ENCODE measurements at places on chromosomes 16 and 17. TPM values are rescaled to one million over a fixed set of nuclear protein-coding genes. Genes with fewer than 3 reads are reported as not detected.
A peak's percentile ranks its signal among the peaks of the same experiment; 100 is the strongest.

MYH2 gene
- not detected for total RNA-seq

ANKS3 gene
- total RNA-seq: 20.6 TPM

ABCC12 gene
- not detected for total RNA-seq

FZD2 gene
- 0.23 TPM for total RNA-seq

CCL8 gene
- total RNA-seq: not detected

RNF157 gene
- 91.9 TPM for total RNA-seq

HYDIN gene
- total RNA-seq: 0.30 TPM

HOXB4 gene
- 3.3 TPM for total RNA-seq

KRT24 gene
- total RNA-seq: not detected

OTOP2 gene
- not detected for total RNA-seq

ATP2C2 gene
- not detected for total RNA-seq

- no peak for DNase-seq
These were observed 40.6 kb downstream of the KNOP1 start for GRCh38 chr16:19677402-19677801.

DNA sequence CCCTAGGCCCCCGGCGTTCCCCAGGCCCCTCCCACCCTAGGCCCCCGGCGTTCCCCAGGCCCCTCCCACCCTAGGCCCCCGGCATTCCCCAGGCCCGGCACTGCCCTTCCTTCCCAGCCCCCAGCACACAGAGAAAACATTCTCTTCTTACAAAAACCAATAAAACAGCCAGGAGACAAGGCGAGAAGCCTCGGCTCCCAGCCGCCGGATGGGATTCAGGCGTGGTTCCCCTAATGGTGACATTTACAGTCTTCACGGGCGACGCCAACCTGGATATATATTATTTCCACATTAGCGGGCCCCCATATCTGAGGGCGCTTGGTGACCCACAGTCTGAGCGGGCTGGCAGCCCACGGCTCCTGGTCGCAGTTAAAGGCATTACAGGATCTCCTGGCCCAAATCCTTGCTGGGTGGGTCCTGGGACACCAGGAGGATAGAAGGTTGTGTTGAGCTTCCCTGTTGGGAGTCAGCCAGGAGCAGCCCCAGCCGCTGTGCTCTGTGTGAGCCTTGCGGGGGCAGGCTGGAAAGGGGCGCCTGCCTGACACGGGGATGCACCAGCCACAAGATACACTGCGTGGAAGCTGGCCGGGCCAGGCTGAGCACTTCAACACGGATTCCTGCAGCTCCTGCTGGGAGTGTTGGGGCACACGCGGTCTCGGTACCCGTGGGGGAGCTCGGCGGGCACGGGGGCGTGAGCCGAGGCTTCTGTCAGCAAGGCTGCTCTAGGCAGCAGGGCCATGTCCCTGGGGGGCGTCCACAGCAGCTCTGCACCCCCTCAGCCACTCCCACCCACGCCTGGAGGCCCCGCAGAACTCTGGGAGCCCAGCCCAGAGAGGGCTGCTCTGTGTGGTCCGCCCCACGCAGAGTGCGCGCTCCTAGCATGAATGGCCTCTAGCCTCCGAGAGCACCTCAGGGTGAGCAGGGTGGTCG is 83.7 kb downstream of the LMF1 start:
- DNase-seq: no peak

DNA sequence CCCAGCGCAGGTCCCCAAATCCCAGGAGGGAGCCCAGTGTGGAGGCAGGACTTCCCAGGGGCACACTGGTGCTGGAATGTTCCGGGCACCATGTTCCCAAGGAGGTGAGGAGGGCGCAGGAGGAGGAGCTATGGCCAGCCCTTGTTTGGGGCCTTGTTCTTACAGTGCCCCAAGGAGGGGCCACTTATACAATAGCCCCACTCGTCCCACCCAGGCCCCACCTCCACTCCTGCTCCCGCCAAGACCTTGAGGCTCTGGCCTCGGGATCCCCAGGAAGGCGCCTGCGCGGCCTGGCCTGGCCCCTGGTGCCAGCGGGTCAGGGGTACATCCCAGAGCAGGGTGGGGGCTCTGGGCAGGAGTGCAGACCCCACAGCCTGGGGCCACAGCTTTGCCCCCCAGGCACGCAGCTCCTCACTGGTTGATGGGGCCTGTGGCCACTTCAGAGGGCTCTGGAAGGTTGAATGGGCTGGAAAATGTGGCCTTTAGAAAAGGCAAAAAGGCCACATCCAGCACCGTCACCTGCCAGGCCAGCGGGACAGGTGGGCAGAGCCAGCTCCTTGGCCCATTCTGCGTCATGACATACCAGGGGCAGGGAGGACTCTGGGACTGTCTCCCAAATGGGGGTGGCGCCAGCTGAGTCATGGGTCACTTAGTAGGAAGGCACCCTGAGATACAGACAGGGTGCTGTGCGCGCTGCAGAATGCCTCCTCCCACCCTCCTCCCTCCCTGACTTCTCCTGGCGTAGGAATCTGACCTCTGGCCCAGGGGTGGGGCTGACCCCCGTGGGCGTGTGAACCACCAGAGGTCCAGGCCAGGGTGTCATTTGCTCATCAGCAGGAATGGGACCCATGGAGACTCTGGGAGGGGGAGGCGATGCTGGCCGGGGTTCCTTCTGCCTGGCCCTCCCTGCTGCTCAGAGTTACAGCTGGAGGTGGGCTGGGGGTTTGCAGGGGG is 32.3 kb upstream of the PVALEF start:
- no peak for DNase-seq

- DNase-seq: peak; percentile 82
These were observed 120.2 kb upstream of the XYLT1 start for GRCh38 chr16:17590711-17591654.

DNA sequence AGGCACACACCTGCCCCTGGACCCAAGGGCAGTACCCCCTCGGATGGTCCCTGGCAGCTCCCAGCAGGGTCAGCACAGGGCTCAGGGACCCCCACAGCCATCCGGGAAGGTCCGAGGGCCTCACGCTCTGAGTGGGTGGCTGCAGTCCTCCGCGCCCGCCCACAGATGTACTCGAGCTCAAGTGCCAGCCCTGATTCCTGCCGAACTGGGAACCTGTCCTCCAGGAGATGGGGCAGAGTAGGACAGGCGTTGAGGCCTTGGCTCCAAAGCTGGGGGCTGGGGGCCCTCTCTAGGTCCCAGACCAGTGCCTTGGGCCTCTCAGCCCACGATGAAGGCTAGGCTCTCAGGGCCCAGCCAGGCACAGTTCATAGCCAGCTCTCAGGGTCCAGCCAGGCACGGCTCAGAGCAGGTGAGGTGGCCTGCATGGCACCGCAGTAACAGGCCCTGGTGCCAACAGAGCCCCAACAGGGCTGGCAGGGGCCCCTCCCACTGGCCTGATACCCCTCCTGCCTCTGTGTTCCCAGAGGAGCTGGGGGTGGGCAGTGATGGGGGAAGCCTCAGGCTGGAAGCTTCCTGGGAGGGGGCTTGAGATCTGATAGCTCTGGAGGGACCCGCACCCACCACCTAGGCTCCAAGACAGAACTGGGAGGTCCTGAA is 35.5 kb upstream of the PVALEF start:
- DNase-seq: no peak

- peak; percentile 12 for DNase-seq
These were observed 1.3 kb downstream of the MAPK8IP3 start for GRCh38 chr16:1707193-1707790.

- no peak for DNase-seq
These were observed 238.9 kb downstream of the TOX3 start for GRCh38 chr16:52308051-52308450.

DNA sequence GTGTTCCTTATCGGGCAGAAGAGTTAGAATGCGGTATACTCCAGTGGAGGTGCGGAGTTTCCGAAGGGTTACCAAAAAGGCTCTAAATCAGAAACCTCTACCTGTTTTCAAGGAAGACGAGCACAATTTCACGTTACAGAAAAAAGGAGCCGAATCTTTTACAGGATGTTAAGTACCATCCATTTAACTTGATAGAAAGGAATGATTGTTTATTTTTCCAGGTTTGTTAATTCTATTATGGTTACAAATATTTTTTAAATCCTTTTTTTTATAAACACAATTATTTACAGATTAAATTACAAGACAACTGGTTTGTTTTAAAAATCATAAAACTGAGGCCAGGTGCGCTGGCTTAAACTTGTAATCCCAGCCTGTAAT is 18.2 kb downstream of the ZNF213 start:
- DNase-seq: no peak

DNA sequence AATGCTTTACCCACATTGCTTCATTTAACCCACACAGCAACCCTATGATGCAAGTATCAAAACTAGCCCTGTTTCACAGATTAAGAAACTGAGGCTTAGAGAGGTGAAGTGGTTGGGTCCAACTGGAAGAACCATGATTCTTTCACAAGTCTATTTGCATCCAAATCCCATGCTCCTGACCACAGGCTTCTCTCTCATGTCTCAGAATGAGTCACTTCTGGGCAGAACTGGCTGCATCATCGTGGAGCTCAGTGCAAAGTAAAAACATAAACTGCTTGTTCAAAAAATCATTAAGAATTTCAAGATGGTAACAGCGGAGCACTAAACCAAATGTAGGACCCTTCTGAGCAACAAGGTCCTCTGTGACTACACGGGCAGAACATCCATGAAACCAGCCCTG is 20.2 kb upstream of the CES1 start:
- DNase-seq: no peak

- DNase-seq: no peak
These were observed 11.2 kb downstream of the PAM16 start for GRCh38 chr16:4339909-4340308.

- DNase-seq: no peak
These were observed 4.3 kb upstream of the SGF29 start for GRCh38 chr16:28549301-28549899.

- no peak for DNase-seq
These were observed 83.0 kb downstream of the ABCC1 start for GRCh38 chr16:16032271-16032979.

- no peak for DNase-seq
These were observed 6.1 kb upstream of the SLC46A1 start for GRCh38 chr17:28412099-28412498.

DNA sequence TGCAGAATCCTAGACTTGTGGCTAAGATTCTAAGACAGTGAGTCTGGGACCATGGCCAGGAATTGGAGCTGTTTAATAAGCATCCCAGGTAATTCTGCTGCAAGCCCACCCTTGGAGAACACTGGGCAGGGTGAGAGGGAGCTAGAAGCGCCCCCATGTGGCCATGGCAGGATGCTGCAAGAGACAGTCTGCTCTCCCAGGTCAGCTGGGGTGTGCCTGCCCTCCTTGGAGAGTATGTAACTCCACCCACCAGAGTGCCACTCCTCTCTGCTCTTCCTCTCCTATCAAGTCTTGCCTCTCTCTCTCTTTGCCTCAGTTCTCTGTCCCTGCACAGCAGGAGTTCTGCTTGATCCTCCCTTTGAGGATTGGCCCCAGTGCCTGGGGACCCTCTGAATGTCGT is 14.9 kb downstream of the RCVRN start:
- DNase-seq: peak; percentile 16

DNA sequence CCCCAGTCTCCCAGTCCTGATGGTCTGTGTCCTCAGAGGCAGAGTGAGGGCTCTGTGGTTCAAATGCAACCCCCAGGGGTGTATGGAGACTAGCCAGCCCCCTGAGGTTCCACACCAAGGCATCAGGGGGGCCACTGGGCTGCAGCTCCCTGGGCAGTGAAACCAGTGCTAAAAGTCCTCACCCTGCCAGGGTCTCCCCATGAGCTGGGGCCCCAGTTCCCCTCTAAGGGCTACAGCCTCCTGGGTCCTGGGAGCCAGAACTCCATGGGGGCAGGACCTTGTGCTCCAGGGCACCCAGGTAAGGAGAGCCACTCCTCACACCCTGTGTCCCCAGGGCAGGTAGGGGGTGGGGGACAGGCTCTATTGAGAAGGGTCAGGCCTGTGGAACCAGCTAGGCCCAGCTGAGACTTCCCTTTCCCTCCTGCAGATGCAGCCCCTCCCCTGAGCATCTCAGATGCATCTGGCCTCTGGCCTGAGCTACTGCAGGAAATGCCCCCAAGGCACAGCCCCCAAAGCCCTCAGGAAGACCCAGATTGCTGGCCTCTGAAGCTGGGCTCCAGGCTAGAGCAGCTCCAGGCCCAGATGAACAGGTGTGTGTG is 6.4 kb upstream of the DCAF7 start:
- no peak for DNase-seq

GRCh38 chr16:49434733-49435132 is 61.1 kb downstream of the C16orf78 start:
- no peak for DNase-seq

DNA sequence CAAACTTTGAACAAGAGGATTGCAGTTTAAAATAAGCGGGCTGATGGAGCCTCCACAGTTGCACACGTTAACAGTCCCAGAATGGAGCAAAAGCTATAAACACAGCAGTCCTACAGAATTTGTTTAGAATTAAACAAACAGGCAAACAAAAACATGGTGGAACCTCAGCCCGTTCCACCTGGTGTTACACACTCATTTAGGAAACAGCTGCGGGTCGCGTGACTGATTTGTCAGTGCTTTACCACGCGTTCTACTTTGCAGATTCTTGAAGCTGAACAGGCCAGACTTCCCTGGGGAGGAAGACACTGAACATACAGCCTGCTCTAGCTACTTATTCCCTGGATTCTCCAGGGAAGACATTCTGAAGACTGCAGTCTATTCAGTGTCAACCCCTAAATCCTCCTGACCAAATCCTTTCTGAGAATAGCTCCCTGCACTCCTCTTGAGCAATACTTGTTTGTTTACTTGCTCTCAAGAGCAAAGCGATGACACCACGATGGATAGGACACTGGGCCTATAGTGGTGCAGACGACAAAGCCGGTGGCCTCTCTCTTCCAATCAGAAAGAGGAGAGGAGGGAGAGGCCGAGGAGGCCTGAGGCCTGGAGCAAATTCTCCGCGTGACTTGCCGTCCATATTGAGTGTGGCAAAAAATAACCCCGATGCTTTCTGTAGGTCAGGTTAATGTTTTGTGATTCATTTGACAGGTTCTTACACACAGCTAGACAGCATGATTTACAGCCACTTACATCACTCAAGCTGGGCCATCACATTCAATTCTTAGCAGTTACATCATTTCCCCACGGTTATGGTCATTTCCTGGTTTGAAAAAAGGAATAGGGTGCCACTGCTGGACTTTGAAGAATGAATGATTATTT is 4.0 kb upstream of the MAP1LC3B start:
- peak; percentile 87 for DNase-seq

DNA sequence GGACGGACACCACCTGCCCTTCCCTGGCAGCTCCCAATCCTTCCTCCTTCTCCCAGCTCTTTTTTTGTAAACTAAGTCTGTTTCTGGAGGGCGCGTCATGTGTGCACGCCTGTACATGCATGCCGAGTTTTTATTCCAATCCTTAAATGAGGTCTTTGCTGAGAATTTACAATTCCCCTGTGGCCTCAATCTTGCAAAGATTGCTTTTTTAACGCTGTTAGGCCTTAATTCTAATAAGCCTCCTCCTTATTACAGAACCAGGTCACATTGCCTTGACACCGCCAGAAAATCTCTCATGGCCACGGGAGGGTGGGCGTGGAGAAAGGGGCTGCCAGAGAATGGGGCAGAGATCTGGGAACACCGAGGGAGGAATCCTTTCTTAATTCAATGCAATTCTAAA is 17.6 kb downstream of the RBFOX3 start:
- DNase-seq: no peak

Data from activated T-cell treated with anti-CD3 and anti-CD28 coated beads, Interleukin-2, amount 50 U/mL, for 72 hours (primary cell).